ENCODE measurements at places on chromosomes 16 and 17.
A peak's percentile ranks its signal among the peaks of the same experiment; 100 is the strongest.

DNA sequence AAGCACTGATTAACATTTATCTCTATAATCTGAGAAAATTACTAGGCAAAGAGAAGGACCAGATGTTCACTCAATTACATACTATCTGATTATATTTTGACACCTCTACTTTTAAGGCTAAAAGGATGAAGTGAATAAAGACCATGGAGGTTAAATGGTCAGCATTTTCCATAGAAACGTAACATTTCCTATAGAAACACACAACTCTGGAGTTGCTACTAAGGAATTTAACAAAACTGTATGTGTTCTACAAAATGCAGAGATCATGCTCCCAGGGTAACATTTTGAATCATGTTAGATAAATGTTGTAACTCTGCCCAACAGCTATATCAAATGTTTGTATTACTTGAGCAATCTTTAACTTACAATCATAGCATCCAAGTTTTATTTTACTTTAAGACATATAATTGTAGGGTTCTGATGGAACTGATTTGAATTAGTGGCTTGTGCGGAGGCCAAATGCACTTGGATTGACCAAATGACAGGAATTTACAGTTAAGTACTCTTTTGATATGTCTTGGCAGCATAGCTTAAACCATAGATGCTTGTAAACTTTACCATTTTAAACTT lies 97.7 kb downstream of the RPGRIP1L start:
- ATAC-seq = no peak

DNA sequence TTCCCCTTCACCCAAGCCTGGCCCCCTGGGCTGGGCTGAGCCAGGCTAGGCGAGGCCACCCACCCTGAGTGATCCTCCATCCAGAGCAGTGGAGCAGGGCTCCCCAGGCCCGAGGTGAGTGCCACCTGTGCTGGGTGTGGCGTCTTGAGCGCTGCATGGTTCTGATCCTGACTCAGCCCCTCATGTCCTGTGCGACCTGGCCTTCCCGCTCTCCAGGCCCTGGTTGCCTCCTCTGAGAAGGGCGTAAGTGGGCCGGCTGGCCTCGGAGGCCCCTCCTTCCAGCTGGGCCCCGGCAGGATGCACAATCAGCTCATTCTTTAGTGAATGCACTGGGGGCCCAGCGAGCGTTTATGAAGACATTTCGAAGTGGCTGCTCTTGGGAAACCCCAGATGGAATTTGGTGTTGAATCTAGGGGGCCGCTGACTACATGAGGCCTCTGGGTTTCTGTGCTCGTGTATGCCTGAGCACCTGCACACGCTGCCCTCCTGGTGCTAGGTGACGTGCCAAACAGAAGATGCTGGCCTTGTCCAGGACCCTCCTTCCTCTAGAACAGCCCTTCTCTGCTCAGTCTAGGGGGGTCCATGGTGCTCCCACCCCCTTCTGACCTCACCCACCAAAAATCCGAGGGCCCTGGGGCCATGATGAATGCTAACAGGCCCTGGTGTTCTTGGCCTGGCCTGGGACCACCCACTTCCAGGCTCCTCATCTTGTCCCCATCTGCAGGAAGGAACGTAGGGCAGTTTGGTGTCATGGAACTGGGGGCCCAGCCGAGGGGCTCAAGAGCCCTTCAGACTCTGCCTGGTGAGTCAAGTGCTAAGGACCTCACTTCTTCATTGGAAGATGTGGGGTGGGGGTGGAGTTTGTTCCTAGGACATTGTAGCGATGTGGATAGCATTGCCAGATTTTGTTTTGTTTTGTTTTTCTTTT lies 3.6 kb upstream of the TMEM92 start:
- ATAC-seq = peak; percentile 14

DNA sequence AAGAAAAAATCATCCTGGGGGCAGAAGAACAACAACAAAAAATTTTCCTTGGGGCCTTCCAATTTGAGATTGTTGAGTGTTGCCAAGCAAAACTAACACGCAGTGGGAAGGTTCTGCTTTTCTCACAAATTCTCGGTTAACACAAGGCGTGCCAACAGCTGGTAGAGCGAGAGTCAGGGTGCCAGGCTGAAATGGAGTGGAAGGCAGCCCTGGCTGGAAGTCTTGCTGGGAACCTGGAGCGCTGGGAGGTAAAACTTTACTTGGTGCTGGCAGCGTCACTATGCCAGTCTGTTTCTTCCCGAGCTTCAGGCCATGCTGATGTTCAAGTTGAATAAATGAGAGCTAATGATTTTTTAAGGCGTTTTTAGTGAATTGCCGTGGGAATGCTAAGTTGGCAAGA lies 189.4 kb downstream of the WWOX start:
- ATAC-seq = no peak

- ATAC-seq = peak; percentile 51
Measured at GRCh38 chr16:21156767-21157467, 1.6 kb upstream of the LDAF1 start.

DNA sequence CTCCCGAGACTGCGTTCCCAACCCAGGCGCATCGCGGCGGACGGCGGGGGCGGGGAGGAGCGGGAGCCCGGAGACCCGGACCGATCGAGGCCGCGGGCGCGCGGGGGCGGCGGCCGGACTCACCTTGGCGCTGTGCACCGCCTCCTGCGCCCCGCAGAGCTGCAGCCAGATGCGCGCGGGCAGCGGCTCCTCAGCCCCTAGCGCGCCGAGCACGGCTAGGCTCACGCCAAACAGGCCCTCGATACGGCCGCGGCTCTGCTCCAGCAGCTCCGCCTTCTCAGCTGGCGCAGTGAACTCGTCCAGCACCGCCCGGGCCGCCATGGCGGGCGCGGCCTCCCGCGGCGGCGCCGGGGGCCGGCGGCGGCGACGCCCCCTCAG lies 339 bp downstream of the N4BP1 start:
- ATAC-seq = peak; percentile 80

GRCh38 chr16:89893642-89894548 lies 20.5 kb downstream of the TCF25 start:
- ATAC-seq = no peak

DNA sequence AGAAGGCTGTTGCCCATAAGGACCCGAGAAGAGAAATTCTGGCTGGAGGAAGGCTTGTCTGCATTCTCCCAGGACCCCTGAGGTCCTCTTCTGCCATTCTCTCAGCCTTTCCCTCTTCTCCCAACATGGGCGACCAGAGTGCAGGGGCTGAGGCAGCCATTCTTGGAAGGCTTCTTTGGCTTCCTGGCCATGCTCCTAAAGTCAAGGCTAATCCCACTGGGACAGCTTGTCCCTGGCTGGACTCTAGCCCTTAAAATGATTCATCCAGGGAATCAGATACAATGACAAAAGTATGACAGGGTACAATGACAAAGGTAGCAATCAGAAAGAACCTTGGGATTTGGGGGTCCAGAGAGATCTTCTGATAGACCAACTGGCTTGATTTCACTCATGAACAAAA lies 26.8 kb downstream of the SRL start:
- no peak for ATAC-seq

- ATAC-seq = no peak
Measured at GRCh38 chr16:20611975-20612481, 35.9 kb upstream of the ACSM2B start.

DNA sequence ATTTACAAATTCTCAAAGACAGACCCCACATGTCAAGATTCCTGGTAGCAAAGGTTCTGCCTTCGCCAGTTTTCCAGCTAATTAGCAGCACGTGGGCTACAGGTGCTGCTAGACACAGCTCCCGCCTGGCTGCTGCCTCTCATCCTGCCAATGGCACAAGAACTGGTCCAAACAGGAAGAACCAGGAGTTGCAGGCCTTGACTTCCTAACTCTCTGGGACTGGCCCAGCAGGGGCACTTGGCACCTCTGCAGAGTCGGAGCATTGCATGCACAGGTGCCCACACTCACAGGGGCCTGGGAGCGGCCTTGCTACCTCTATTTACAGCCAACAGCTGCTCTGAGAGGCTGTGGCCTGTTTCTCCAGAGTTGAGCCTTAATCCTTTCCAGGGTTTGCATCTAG lies 39.6 kb downstream of the TK2 start:
- no peak for ATAC-seq

GRCh38 chr16:81315271-81316175 lies 761 bp downstream of the GAN start:
- peak; percentile 35 for ATAC-seq

All from SK-N-SH treated with all-trans-retinoic acid at 6 μM for 48 hours (cell line).